Dermis blood vessel endothelial cell (primary cell): ENCODE measurements at places on chromosomes 3 and 15. TPM values are rescaled to one million over a fixed set of nuclear protein-coding genes. Genes with fewer than 3 reads are reported as not detected.

GRCh38 chr3:193742628-193743027 lies 149.6 kb downstream of the OPA1 start:
- DNase-seq: no peak

Gene INSYN1
- not detected in 2 replicates for total RNA-seq

GRCh38 chr3:28150465-28151206 lies 90.8 kb upstream of the CMC1 start:
- DNase-seq: no peak

GRCh38 chr15:58044551-58044950 lies 21.0 kb downstream of the ALDH1A2 start:
- no peak for DNase-seq

- DNase-seq: no peak
Observed at GRCh38 chr3:160931474-160931873, 173.7 kb downstream of the B3GALNT1 start.

- no peak for DNase-seq
Observed at GRCh38 chr3:22157848-22158247, 406.8 kb upstream of the ZNF385D start.

- no peak for DNase-seq
Observed at GRCh38 chr3:125000661-125001060, 55.1 kb downstream of the HEG1 start.

DNA sequence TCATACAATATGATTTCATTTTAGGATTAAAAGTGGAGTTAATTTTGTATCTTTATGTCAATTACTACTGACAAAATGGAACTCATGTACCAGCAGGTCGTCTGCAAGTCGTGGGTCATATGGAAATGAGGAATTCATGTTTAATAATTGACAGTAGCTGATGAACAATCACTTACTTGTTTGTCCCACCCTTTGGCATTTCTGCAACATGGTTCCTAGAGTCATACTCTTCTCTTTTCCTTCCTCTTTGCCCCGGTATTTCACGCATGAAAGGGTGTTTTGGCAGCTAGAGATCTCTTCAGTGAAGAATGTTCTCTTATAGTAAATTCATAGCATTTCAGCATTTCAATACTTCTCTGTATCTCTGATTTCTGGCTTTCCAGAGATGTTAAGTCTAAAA lies 133.3 kb upstream of the SLC24A5 start:
- no peak for DNase-seq

DNA sequence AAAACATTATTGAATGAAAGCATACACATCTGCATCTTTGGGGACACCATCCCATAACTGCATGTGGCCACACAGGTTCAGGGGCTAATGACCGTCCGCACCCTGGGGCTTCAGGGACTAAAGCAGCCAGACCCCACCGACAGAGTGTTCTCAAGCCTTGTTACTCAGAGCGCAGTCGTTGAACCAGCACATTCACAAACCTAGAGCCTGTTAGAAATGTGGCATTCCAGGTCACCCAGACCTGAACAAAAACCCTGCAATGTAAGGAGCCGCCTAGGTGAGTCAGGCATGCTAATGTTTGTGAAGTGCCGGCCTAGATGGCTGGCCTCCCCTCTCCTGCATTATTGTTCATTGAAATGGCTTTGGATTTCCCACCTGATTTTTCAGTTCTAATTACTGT lies 52.3 kb upstream of the HACD2 start:
- no peak for DNase-seq

GRCh38 chr15:42143866-42144625 lies 12.4 kb downstream of the PLA2G4F start:
- no peak for DNase-seq

GRCh38 chr15:49674370-49674769 lies 53.5 kb downstream of the DTWD1 start:
- DNase-seq: no peak

DNA sequence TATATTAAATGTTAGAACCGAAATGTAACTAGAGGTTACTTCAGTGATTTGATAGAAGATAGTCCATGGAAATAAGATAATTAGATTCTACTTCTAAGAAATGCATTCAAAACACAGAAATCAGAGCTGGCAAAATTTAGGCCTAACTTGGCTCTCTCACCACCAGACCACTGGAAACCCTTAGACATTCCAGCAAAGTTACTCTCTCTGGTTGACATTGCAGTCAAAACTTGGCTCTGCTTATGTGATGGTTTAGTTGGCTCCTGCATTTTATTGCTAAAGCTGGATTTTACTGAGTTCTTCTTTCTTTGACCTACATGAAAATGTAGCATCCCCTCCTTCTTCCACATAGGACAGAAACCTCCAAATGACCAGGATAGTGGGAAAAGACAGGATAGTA lies 35.4 kb upstream of the CBLB start:
- no peak for DNase-seq

GRCh38 chr3:14322667-14323295 lies 79.6 kb upstream of the SLC6A6 start:
- DNase-seq: no peak

GRCh38 chr3:123597561-123597960 lies 12.7 kb upstream of the HACD2 start:
- no peak for DNase-seq

DNA sequence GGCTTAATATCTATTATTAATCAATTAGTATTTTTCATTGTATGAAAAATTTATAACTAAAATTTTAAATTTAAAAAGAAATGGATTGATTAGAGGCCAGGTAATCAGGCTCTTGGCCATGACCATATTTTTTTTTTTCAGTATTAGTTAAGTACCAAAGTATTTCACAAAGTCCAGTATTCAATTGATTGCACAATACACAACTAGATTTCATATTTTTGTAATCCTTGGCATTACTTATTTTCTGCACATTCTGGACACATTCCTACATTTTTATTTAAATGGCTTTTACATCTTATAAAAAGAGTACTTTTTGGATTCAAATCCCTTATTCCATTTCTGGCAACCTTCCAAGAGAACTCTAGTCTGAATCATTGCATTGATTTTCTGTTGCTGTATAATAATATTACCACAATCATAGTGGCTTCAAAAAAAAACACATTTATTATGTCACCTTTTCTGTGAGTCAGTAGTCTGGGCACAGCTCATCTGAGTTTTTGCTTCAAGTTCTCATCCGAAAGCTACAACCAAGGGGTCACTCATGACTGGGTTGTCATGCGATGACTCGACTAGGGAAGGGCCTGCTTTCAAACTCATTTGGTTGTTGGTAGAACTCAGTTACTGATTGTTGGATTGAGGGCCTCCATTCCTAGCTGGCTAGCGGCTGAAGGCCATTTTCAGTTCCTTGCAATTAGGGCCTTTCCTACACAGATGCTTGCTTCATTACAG lies 90.7 kb downstream of the CNTN6 start:
- no peak for DNase-seq

DNA sequence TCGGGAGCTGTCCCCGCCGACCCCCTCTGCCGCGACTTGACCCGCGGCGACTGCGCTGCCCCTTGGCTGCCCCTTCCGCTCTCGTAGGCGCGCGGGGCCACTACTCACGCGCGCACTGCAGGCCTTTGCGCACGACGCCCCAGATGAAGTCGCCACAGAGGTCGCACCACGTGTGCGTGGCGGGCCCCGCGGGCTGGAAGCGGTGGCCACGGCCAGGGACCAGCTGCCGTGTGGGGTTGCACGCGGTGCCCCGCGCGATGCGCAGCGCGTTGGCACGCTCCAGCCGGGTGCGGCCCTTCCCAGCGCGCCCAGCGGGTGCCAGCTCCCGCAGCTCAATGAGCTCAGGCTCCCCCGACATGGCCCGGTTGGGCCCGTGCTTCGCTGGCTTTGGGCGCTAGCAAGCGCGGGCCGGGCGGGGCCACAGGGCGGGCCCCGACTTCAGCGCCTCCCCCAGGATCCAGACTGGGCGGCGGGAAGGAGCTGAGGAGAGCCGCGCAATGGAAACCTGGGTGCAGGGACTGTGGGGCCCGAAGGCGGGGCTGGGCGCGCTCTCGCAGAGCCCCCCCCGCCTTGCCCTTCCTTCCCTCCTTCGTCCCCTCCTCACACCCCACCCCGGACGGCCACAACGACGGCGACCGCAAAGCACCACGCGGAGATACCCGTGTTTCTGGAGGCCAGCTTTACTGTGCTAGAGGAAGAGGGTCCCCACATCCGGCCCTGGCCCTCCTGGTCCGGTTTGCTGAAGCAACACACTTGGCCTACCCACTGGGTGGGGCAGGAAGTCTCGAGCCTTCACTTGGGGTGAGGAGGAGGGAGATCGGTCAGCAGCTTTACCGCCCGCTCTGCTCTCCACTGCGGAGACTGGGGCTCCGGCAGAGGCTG lies at the start of gene RASSF1:
Gene RASSF1 (minus strand): TSS at position 389 of the 882 bp plus-strand sequence. CDS start 31 bp downstream, at position 358.
- DNase-seq: peak; percentile 27

DNA sequence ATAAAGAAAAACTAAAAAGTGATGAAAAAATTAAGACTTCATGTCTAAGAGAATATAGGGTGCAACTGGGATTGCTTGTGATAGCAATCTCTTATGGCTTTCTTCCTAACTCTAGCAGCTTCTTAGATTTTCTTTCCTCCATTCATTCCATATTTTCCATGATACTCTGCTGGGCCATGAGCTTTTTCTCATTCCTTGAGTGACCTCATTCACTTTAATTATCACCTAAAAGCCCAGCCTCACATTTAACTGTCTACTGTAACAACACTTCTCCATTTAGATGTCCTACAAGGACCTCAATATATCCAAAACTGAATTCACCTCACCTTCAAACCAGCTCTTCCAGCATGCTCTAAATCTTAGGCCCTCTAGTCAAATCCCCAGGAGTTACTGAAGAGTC lies 49.5 kb upstream of the ANKRD28 start:
- no peak for DNase-seq

GRCh38 chr3:71099997-71100719 lies 483.4 kb downstream of the FOXP1 start:
- no peak for DNase-seq

Gene KLHL18
- total RNA-seq: 31.1 and 40.2 TPM in 2 replicates

Gene VGLL3
- total RNA-seq: 0.33 and 1.0 TPM in 2 replicates

DNA sequence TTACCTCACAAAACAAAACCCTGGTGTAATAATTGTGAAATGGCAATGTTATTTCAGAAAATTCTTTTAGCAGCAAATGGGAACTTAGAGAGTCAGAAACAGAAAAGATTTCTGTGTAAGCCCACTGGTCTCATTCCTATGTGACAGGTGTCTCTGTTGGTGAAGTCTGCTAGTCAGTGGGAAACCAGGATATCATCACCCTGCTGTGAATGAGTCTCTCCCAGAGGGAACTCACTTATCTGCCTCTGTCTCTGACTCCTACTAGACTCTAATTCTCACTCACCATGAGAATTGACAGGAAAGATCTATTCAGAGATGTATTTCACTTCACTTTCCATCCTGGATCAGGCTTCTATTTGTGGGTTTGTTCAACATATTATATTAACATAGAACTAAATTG lies 266.0 kb downstream of the EPHA3 start:
- DNase-seq: no peak

GRCh38 chr15:54094661-54095060 lies 116.4 kb downstream of the UNC13C start:
- DNase-seq: no peak

DNA sequence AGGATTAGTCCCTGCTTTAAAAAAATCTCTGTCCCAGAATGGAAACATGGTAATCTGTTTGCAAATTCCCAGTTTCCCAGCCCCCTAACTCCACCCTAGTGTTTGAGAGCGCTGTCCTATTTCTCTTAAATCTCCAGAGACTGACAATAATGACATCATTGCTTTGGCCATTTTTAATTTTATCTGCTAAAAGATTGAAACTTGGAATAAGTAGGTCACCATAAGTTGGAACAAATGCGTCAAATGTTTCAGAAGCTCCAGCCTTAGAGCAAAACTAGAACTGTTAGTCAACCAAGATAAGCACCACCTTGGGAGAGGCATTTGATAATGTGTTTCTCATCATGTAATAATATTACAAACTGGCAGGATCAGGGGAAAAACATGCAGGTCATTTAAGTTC lies 25.7 kb upstream of the MB21D2 start:
- DNase-seq: no peak

- peak; percentile 70 for DNase-seq
Observed at GRCh38 chr3:183188895-183189462, 26.4 kb upstream of the LAMP3 start.

- DNase-seq: no peak
Observed at GRCh38 chr3:89613241-89613640, 505.8 kb downstream of the EPHA3 start.

DNA sequence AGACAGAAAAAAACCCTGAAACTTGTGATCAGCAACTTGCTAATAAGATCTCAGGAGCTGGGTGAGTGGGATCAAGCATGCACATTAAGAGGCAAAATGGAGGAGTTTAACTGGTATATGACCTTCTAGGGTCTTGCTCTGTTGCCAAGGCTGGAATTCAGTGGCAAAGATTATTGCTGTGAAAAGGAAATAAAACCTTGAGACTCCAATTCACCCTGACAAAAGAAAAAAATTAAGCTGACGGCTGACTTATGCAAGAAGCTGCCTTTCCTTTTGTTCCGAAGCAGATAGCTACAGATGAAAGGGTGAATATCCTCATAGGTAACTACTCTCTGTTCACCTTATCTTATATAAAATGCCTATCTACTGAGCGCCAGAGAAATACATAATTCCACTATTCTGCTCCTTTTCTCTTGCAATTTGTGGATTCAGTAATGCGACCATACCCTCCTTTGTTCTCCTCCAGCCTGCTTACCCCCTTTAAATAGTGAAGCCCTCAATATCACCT lies 68.9 kb downstream of the HERC1 start:
- DNase-seq: no peak

Gene MESP2
- 0.28 TPM in 1 of 2 replicates, not detected in the other for total RNA-seq

Gene GAP43
- not detected in 2 replicates for total RNA-seq

GRCh38 chr3:4449043-4449805 lies 17.8 kb downstream of the SUMF1 start:
- no peak for DNase-seq

DNA sequence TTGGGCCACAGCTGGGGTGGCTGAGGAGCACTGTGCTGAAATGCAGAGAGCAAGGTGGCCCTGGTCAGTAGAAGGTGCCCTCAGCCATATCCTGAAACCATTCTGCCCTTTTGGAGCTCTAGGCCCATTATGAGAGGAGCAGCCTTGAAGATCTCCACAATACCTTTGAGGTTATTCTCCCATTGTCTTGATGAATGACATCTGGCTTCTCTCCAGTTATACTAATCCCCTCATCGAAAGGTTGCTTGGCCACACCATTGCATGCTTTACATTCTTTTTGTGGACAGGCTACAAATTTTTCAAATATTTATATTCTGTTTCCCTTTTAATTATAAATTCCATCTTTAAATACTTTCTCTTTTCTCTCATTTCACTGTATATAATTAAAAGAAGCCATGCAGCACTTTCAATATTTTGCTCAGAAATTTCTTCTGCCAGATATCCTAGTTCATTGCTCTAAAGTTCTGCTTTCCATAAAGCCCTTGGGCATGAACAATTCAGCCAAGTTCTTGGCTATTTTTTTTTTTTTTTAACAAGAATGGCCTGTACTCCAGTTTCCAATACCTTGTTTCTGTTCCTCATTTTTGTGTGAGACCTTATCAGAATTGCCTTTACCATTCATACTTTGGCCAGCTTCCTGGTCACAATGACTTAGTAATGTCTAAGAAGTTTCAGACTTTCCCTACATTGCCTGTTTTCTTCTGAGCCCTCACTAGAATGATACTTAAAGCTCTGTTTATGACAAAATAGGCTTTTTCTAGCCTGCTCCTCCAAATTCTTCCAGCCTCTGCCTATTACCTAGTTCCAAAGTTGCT lies 138.9 kb upstream of the SGO1 start:
- DNase-seq: no peak

Gene VIPR1
- total RNA-seq: 0.23 and 0.85 TPM in 2 replicates

Gene PPARG
- 57.7 and 69.4 TPM in 2 replicates for total RNA-seq

- DNase-seq: peak; percentile 13
Observed at GRCh38 chr15:69056365-69056764, 41.9 kb downstream of the NOX5 start.

GRCh38 chr3:11600501-11601282 lies 43.0 kb downstream of the VGLL4 start:
- DNase-seq: peak; percentile 96
